ENCODE measurements at places on chromosomes 11 and 22.

DNA sequence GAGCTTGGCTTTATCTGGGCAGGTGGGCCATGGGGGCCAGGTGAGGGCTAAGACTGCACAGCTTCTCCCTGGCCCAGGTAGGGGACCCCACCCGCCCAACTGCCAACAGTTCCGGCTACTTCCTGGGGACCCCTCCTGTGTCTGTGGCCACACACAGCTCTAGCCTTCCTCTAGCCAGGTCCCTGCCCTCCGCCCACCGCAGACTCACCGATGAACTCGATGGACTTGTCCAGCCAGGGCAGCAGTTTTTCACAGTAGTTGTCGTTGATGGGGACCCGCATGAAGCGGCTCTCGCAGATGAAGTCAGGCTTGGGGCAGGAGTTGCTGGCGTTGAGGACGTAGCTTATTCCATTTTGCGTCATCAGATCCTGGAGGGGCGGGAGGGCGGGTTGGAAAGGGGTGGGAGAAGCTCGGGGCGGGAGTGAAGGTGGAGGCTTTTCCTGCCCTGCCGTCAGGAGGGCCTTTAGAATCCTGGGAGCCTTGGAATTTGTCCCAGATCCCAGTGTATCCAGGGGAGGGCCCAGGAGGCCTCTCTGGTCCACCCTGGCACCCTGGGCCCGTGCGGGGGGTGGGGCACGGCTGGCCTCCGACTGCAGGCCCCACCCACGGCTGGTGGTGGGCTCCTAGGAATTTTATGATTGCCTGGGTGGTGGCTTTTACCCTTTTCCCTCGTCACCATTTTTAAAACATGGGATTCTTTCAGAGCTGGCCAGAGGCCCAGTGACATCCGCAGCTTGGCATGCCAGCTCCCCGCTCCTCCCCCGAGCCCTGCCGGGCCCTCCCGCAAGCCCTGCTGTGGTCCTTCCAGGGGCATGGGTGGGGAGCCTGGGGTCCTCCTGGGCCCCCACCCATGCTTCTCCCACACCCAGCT, 13.9 kb downstream of the DUSP8 start:
- no peak for DNase-seq

- no peak for DNase-seq
Observed at GRCh38 chr22:24289741-24290163, 19.1 kb downstream of the SPECC1L start.

GRCh38 chr22:37043828-37044538, 7.6 kb upstream of the KCTD17 start:
- peak; percentile 50 for DNase-seq

- no peak for DNase-seq
Observed at GRCh38 chr11:70942593-70942992, 309.8 kb downstream of the SHANK2 start.

- DNase-seq = no peak
Observed at GRCh38 chr11:19345848-19346681, 105.3 kb upstream of the E2F8 start.

- no peak for DNase-seq
Observed at GRCh38 chr11:123404676-123405075, 25.4 kb upstream of the GRAMD1B start.

DNA sequence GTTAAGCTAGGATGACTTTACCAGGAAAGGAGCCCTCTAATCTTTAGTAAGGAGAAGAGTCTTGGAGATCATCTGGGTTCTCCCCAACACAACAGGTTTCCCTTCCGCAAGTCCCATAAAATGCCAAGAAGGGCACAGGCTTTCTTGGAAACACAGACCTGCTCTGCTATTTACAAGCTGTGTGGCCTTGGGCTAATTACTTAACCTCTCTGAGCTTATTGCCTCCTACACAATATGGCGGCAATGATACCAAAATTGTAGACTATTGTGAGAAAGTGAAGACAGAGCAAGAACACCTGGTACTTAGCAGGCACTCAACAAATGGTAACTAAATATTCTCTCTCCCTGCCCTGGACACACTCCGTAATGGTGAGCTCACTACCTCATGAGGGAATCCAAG, 49.1 kb downstream of the DSCAML1 start:
- no peak for DNase-seq

DNA sequence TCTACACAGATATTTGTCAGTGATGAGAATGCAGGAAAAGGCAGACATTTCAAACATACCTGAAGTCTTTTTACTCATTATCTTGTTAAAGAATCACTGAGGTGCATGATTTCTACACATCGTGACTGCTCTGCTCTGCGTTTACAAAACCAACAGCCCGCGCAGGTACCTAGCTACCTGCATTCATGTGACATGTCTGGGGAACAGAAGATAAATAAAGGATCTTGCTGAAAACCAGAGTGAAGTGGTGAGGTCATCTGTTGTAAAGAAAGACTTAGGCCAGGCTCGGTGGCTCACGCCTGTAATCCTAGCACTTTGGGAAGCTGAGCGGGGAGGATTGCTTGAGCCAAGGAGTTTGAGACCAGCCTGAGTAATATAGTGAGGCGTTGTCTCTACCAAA, 15.7 kb downstream of the ASPHD2 start:
- DNase-seq = no peak

GRCh38 chr11:65615950-65616574, 486 bp downstream of the PCNX3 start:
- DNase-seq = peak; percentile 56
